ENCODE measurements at places on chromosomes 5 and 9.

- peak; percentile 54 for DNase-seq
Measured at GRCh38 chr5:37198842-37199241, 50.3 kb downstream of the CPLANE1 start.

GRCh38 chr5:107646418-107646817 lies 24.3 kb downstream of the EFNA5 start:
- no peak for DNase-seq

DNA sequence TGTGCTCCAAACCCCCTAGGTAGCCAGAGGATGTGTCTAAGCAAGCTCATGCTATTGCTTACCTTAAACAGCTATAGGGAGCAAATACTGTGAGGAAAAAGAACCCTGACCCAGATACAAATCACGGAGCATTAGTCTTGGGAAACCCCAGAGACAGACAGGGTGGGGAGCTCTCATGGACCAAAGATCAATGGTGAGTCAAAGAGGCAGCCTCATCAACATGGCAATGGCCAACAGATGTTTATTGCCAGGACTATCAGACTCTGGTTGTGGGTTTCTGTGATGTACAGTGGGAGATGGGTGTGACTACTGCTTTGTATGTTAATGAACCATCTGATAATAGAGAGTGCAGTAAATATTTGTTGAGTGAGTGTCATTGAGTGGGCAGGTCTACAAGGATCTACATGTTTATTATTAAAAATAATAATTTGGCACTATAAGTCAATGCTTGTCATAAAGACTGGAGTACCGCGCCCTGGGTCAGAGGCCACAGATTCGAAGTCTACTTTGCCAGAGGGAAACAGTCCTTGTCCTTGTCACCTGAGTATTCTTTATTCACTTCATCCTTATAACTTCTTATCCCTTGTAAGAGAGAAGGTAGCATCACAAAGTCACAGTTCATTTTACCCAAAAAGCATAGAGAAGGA lies 56.5 kb upstream of the RAI14 start:
- DNase-seq, result peak; percentile 72

GRCh38 chr5:124519396-124519795 lies 227.0 kb downstream of the ZNF608 start:
- DNase-seq, result peak; percentile 50

DNA sequence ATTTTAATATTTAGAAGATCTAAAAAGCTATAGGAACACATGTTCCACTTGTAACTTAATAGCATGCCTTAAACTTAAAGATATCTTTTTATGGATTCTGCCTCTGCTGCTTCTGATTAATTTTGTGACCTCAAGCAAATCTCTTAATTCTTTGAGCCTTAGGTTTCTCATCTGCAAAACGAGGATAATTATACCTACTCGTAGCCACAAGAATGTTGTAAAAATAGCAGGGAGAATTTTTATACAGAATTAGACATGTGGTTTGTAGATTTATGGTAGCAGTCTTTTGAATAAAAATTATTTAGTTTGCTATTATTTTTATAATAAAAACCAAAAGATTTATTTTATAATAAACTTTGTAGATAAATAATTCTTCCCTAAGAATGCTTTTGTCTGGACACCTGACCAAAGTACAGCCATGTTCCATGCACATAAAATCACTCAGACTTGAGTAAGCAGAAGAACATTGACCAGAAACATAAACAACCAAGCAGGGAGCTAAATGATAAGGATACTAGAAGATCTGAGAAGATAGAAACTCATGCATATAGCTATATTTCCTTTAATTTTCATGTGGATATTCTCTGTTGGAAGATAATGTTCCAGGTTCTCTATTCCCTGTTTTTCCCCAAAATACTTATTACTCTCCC lies 18.5 kb downstream of the C9orf85 start:
- DNase-seq, result no peak

GRCh38 chr9:105311306-105311705 lies 66.9 kb downstream of the SLC44A1 start:
- DNase-seq, result no peak

- no peak for DNase-seq
Measured at GRCh38 chr9:92720807-92721535, 43.7 kb downstream of the BICD2 start.

- DNase-seq, result no peak
Measured at GRCh38 chr9:20945269-20945668, 86.2 kb downstream of the HACD4 start.

GRCh38 chr9:84325347-84325973 lies 15.1 kb downstream of the SLC28A3 start:
- peak; percentile 31 for DNase-seq

DNA sequence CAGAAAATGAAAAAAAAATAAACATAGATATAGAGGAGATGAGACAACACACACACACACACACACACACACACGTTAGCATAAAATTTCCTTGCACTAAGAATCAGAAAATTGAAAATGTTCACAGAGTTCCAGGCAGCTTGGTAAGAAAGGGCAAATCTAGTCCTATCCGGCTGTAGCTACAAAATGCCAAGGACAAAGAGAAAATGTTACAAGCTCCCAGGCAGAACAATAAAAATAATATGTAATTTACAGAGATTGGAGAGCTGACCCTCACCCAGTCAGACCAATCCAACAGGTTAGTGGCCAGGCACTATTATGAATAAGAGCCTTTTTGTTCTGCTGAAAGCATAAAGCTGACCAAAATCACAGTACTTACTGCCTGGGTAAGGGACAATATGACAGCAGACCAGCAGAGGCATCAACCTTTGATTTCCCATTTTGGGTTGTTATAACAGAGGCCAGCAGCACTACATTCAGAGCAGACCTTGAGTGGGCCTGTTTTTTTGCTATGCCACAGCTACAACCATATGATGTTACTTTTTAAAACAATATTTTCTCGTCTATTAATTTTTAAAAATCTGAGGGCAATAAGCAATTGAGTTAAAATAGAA lies 892.6 kb downstream of the TAF11L14 start:
- no peak for DNase-seq

DNA sequence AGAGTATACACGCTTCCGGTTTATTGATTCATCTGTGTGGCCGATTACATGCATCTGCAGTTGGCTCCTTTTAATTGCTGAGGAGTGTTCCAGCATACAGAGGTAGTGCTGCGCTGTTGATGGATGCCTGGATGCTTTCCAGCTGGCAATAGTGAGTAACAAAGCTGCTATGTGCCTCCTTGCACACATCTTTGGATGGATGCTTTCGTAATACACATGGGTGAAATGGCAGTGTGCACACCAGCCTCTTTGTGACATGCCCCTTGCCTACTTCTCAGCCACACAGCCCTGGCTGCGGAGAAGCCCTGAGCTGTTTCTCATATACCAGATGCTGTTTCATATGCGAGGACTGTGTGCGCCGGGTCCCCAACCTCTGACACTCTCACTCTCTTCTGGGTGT lies 151.0 kb downstream of the GADD45G start:
- DNase-seq, result peak; percentile 14

GRCh38 chr5:56961746-56962145 lies 9.8 kb upstream of the MIER3 start:
- no peak for DNase-seq

GRCh38 chr5:173334808-173335207 lies 6.6 kb upstream of the STC2 start:
- DNase-seq, result peak; percentile 49

DNA sequence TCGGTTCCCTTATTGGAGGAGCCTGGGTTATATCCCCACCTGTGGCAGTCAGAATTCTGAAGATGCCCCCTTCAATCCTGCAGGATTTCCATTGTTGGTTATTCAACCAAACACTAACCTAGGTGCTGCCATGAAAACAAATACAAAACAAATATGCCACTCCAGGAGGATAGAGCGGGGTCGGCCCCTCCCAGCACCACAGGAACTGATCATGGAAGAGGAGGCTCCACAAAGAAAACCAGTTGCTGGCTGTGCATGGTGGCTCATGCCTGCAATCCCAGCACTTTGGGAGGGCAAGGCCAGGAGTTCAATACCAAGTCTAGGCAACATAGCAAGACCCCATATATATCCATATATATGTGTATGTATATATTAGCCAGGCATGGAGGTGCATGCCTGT lies 13.2 kb upstream of the ADGRD2 start:
- DNase-seq, result no peak

- no peak for DNase-seq
Measured at GRCh38 chr9:124495126-124496074, 11.8 kb downstream of the NR5A1 start.

GRCh38 chr9:34994900-34995669 lies 5.5 kb downstream of the DNAJB5 start:
- peak; percentile 79 for DNase-seq

GRCh38 chr5:173633304-173633703 lies 16.9 kb upstream of the BOD1 start:
- no peak for DNase-seq

DNA sequence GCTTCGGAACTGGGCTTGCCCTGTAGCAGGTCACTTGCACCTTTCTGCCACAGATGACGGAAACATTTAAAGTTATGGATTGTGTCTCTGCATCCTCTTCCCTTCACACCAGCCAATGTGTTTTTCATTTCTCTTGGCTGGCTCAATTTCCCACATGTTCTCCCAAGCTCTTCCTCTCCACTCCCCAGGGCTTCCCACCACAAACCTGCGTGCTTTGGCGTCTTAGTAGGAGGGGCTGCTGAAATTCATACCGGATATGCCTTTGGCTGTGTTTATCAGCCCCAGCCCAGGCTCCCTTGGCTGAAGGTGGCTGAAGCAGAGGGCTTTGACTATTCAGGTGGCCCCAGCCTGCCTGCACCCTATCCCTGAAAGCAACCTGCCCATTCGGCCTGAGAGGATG lies 32.1 kb downstream of the ADRB2 start:
- DNase-seq, result no peak

DNA sequence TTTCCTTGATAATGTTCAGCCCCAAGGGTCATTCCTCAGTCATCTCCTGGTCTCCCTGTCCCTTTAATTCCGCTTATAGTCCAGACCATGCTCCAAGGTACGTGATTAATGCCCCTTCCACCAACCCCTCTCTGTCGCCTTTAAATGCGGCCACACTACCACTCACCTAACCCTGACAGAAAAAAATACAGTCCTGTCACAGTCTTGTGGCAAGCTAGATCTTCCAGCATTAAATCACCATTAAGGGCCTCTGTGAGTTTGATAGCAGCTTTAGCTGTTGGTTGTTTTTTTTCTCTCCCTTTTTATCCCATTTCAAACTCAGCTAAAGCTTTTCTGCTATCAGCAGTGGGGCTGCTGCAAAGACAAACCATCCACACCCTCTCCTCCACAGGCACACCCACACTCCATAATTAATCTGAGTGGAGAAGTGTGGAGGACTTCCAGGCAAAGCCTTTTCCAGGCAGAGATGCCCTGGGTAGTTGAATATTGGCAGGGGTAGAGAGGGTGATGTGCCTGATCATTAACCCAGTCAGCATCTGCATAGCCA lies 522.7 kb upstream of the CLINT1 start:
- DNase-seq, result no peak

DNA sequence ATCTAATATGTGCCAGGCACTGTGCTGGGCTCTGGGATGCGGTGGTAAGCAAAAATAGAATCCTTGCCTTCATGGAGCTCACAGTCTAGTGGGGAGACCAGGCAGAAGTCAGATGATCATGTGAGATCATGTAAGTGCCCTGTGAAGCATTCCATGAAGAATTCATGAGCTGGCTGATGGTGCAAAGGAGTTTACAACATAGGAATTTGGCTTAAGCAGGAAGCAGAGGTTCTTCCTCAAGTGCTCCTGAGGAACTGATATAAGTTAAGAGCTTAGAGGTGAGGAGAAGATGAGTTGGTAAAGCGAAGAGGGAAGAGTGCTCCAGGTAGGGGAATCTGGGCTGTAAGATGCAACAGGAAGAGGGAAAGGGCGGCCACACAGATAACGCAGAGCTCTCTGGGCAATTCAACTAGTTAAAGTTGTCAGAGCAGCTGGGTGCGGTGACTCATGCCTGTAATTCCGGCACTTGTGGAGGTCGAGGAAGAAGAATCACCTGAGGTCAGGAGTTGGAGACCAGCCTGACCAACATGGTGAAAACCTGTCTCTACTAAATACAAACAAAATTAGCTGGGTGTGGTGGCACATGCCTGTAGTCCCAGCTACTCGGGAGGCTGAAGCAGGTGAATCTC lies 78.5 kb upstream of the SPATA31D4 start:
- peak; percentile 45 for DNase-seq

DNA sequence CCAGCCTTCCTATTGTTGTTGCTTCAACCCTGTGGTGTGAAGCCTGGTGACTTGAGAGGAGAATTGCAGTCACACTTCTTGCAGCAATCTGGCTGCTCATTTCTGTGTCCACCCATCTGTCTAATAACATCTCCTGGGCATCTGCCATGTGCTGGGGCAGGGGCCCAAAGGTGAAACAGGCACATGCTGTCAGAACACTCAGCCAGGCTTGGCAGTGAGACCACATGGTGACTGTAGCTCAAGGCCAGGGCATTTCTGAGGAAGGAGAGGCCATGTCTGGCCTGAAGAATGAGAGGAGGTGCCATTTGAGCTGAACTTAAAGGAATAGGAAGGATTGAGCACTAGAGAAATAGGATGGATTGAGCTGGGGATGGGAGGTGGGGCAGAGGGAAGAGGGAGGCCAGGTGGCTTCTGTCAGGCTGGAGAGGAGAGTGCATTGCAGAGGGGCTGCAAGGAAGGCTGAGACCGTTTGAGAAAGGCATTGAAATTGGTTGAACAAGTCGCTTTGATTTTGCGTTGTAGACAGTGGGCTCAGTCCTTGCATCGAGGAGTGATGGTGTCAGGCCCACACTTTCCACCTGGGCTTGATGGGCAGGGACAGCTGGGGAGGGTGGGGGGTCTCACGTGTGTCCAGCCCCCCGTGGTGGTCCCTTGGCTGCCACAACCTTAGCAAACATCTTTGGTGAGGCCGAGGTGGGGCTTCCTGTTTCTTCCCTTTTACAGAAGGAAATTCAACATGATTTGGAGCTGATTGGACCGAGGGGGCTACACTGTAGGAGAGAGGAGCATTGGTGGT lies 222.4 kb downstream of the CACNA1B start:
- no peak for DNase-seq

- peak; percentile 38 for DNase-seq
Measured at GRCh38 chr5:79924936-79925893, 65.8 kb downstream of the MTX3 start.

DNA sequence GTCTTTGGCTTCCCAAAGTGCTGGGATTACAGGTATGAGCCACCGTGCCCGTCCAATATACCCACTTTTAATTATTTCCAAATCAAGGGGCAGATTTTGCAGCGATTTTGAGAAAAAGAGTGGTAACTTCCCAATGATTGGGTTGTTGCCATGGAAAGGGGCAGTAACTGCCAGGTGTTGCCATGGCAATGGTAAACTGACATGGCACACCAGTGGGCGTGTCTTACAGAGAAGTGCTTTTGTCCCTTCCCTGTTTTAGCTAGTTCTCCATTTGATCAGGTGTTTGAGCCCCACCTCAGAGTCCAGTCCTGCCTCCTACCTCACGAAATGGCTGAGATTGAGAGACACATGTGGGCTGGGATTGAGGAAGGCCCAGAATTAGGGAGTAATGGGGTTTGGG lies 86.3 kb upstream of the IER5L start:
- DNase-seq, result no peak

GRCh38 chr5:88825584-88826315 lies 57.2 kb downstream of the MEF2C start:
- DNase-seq, result no peak

DNA sequence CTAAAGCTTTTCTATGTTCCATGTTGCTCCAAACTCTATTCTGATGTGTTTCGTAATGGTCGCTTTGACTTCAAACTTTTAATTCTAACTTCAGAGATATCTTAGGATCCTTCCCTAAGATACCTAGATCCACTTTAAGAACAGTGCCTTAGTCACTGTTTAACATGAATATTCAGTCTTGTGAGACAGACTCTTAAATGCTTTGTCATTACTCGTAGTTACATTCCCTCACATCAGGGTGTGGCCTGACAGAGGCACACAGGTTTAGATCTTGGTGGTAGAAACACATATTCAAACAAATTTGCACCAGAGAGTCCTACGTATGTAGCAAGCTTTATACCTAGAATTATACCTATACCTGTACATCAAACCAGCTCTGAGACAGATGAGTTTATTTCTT lies 687.0 kb upstream of the C9orf72 start:
- DNase-seq, result no peak
